Right cardiac atrium (tissue), 5 donors: ENCODE measurements at places on chromosomes 5 and 9. TPM values are rescaled to one million over a fixed set of nuclear protein-coding genes. Genes with fewer than 3 reads are reported as not detected.

MTX3 gene
- 10.4 TPM for total RNA-seq

PCDHB2 gene
- 1.4 TPM for total RNA-seq

LNPEP gene
- total RNA-seq, result 58.6 TPM

MTAP gene
- total RNA-seq, result 22.3 TPM

C5orf63 gene
- total RNA-seq, result 8.9 TPM

LRRC70 gene
- total RNA-seq, result 2.5 TPM

MYMK gene
- not detected for total RNA-seq

ASPN gene
- 9.8 TPM for total RNA-seq

SETD9 gene
- 11.6 TPM for total RNA-seq

ASTN2 gene
- total RNA-seq, result 64.8 TPM

PCDHGB3 gene
- total RNA-seq, result 5.4 TPM
